ENCODE measurements at places on chromosomes 7 and 10.
A peak's percentile ranks its signal among the peaks of the same experiment; 100 is the strongest.

- DNase-seq = no peak
Observed at GRCh38 chr7:32427769-32428291, 62.4 kb downstream of the LSM5 start.

DNA sequence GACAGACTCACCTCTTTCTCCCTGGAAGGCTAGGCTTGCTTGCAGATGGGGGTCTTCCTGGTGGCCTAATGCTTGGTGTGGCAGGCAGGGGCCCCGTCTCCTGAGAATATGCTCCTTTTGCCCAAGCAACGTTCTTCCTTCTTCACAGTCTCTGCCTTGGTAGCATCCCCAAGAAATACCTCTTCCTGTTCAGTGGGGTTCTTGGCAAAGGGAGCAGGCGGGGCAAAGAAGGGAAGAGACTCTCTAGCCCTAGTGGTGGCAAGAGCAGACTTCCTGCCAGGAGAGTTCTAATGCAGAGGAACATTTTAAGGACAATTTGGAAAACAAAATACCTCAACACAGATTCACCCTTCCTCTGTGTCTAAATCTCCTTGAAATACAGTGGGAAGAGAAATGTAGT is at the start of gene CLEC5A:
TSS of gene CLEC5A (minus strand) at position 179 of the 400 bp plus-strand sequence. CDS start 682 bp downstream, outside the sequence.
- no peak for DNase-seq

DNA sequence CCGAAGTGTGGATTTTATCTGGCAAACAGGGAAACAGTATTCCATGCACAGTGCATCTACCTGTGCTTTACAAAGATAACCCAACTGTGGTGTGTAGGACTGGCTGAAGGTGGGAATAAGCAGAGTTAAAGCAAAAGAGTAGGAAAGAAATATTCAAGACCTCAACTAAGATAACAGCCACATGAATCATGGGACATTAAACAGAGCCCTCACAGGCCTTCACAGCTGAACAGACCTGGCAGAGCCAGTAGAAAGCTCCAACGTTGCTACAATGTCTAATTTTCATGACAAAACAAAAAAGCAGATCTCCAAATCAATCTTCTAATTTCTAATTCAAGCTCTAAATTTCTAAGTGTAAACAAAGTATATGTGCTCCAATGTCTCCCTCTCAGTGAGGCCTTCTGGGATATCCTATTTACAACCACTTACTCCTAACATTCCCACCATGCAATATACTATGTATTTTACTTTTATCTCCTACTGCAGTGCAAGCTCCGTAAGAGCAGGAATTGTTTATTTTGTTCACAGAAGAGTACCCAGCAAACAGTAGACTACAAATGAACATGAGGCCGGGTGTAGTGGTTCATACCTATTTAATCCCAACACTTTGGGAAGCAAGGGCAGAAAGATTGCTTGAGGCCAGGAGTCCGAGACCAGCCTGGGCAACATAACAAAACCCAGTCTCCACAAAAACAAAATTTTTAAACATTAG is 63.5 kb downstream of the UBE2H start:
- DNase-seq = peak; percentile 8

DNA sequence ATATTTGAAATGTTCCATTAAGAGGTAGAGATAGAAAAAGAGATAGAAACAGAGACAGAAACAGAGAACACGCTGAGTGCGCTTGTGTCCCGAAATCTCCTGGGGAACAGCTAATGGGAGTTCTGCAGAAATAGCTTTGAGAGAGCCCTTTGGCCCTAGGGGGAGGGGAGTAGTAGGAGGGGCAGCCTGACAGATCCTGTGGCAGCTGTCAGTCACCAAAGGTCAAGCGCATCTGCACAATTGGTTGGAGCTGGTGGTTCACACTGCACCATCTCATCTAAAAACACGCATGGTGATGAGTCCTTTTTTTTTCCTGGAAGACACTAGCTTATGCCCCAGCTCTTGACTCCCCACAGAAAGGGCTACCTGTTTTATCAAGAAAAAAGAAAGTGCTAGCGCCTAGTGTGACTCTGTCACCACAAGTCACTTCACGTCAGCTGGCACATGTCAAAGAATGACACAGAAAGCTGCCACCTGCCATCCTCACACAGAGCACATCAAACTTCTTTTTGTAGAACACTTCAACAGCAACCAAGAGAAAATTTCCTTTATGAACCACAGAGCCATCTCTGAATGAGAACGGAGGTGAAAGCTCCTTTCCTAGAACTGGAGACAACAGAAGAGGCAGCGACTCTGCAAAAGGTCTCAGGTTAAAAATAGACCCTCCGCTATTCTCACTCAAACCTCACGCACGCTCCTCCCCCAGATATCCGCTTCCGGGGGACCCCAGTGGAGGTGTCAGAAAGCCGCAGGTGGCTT is 125.7 kb downstream of the GFRA1 start:
- DNase-seq = no peak

DNA sequence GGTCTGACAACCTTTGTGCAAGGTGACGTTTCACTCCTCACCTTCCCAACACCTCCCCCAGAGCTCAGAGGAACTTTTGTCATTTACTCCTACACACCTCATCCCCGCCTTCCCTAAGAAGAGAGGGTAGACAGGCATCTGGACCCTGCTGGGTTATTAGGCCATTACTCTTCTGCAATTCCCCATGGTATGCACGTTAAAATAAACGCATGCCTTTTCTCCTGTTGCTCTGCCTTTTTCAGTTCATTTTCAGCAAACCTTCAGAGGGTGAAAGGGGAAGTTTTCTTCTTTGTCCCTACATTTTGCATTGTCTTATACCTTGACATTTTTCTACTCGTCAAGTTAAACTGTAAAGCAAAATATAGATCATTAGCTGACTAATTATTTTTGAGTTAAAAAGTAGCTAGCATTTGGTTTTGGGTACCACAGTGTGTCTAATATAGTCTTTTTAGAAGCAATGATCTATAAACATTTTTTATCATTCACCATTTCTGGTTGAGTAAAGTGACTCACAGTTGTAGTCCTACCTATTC is 10.5 kb upstream of the EDRF1 start:
- no peak for DNase-seq

- no peak for DNase-seq
Observed at GRCh38 chr10:117163954-117164548, 26.0 kb upstream of the VAX1 start.

- DNase-seq = no peak
Observed at GRCh38 chr7:10707519-10707918, 266.2 kb upstream of the PHF14 start.

- no peak for DNase-seq
Observed at GRCh38 chr10:33303988-33304387, 30.5 kb downstream of the NRP1 start.

- no peak for DNase-seq
Observed at GRCh38 chr10:25061125-25061524, 44.7 kb downstream of the THNSL1 start.

DNA sequence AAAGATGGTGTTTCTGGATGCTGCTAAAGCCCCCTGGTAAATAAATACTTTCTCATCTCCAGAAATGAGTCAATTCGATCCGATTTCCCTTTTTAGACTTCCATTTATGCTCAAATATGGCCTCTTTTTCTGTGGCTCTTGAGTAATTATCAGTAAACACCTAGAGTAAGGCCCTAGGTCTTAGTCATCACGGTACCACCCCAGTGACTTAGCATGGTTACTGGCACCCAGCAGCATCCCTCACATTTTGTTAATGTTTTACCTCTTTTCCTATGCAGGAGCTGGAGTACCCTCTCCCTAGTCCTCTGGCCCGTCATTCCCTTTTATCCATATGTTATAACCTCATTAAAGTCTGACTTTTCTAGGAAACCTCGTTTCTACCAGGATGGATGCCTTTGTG is 19.5 kb downstream of the CHN2 start:
- DNase-seq = no peak

DNA sequence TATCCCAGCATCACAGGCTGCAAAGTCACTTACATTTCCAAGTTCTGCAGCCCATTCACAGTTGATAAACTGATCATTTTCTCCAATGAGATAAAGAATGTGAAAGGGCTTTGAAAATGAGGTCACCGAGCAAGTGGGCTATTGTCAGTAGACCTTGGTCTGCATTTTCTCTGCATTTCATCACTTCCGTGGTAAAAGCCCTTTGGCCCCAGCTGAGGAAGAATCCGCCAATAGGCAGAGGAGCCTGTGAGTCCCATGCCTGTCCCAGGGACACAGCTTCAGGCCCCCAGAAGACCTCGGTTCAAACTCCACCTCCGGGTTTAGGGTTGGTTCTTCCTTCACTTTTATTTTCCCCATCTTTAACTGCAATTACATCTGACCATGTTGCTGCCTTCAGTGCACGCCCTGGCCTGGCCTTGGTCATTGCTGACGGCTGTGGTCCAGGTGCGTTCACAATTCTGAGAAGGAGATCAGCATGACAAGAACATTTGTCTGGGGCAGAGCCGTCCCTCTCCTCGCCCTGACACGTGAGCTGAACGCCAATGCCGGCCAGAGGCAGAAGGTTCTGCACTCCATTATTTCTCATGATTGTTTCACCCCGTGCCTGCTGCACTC is 292.5 kb downstream of the TCERG1L start:
- no peak for DNase-seq

DNA sequence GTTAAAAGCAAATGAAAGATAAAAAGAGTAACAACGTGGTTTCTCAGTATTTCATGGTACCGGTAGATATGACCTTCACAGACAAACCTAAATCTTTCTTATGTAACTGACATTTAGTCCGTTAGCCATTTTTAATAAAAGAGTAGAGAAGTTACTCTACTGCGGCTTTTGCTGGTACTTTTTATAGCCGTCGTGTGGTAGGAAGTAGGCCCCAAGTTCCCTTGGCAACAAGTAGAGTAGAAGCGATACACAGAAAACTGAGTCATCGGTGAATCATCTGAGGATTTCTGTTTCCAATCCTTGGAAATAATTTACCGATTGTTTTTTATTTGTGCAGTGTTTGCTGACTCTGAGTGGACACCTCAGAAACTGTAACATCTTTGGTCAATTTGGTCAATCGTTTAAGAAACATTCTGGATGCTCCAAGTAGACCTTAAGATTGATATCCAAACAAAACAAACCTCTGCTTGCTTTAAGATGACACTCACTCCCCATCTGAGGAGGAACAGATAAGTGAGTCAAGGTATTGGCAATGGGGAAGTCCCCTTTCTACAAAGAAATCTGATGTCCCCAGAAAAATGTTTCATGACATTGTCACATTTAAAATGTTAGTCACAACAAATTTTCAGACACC is 63.9 kb upstream of the AHR start:
- DNase-seq = no peak

GRCh38 chr10:86367152-86367951 is 757 bp upstream of the GRID1 start:
- peak; percentile 50 for DNase-seq

DNA sequence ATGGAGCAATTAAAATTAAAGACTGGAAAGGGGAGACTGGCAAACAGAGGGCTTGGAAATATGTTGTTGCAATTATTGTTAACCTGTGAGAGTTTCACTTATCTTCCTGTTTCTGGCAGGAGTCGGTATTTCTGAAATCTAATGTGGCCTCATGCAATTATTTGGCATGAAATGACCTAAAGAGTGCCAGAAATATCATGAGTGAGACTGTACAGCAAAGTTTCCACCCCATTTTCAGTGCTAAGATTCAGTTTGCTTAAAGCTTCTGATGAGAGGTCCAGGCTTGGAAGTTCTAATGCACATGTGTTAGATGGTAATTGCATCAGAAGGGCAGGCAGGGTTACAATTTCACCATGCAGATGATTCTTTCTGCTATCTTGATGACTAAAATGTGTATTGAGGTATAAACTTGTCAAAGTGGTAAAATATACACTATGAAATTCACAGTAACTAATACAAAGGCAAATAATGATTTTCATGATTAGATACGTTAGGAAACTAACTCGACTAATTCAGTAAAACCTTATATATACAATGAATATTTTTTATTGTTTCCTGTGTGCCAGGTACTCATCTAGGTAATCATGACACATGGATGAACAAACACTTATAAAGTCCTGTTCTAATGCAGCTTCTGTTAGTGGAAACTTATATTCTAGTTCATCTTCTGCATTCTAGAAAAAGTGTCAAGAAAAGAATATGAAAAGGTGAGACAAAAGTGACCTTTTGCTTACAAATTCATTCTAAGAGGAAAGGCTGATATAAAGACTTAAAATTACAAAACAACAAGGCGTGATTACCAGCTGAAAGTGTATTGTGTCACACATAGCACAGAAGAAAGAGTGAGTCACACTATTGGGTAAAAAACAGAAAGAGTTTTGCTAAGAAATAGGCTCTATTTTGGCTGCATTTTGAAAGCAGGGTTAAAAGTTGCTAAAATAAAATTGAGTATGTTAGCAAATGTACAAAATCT is 533.4 kb upstream of the SEMA3D start:
- DNase-seq = no peak

DNA sequence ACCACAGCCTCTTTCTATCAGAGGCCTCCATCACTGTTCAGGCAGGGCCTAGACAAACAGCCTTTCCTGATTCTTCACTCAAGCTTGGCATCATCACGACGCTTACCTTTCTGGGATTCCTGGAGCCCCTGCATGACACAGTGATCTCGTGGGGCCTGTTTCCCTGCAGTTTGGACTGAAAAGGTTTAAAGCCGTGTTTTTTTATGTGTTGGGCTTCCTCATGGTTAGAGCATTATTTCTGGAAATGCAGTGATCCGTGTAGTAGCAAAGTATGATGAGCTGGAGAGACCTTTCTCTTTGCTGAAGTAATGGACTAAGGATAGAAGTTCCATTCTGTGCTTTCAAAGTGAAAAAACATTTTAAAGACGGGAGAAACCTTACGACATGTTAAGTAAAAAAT is 169.1 kb downstream of the BMPER start:
- no peak for DNase-seq

DNA sequence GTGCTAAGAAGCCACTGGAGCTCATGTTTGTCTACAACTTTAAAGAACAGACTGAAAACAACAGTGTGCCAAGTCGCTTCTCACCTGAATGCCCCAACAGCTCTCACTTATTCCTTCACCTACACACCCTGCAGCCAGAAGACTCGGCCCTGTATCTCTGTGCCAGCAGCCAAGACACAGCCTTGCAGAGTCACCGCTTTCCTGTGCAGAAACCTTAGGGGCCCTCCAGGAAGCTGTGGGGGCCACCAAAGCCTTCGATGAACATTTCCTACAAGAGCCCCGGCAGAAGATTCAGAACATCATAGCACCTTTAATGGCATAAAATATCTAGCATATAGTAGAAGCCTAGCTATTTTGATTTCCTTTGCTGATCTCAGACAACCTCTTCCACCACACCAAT is 88.0 kb upstream of the PRSS58 start:
- DNase-seq = no peak

DNA sequence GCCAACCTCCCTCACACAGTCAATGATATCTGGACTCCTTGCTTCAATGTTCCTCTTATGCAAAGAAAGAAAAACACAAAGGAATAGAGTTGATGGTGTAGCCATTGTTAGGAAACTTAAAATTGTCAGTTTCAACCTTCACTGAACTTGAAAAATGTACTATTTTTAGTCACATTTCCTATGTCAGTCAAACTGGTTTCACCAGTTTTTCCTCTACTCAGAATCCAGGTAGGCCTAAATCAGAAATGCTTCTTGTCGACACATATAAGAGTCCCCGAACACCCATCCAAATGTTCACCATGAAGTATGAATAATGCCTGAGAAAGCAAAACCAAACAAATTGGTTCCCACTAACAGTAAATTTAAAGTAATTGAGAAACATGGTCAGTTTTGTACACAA is 42.4 kb upstream of the ZMYND11 start:
- no peak for DNase-seq

GRCh38 chr10:59808896-59809643 is 55.8 kb upstream of the MRLN start:
- peak; percentile 62 for DNase-seq

GRCh38 chr10:75663947-75664664 is 232.7 kb downstream of the LRMDA start:
- DNase-seq = no peak

- no peak for DNase-seq
Observed at GRCh38 chr10:33754052-33754451, 419.6 kb upstream of the NRP1 start.

- no peak for DNase-seq
Observed at GRCh38 chr10:69715156-69715898, 85.3 kb downstream of the FAM241B start.

All from NCI-H146 (cell line).